CD4-positive, alpha-beta T cell treated with Interleukin-6 at 100 ng/mL for 8 hours (primary cell): ENCODE measurements at places on chromosomes 16 and 17.

GRCh38 chr17:56679115-56679776 is 85.7 kb downstream of the NOG start:
- peak; percentile 11 for DNase-seq

GRCh38 chr16:47067203-47067602 is 76.5 kb downstream of the NETO2 start:
- DNase-seq = no peak

DNA sequence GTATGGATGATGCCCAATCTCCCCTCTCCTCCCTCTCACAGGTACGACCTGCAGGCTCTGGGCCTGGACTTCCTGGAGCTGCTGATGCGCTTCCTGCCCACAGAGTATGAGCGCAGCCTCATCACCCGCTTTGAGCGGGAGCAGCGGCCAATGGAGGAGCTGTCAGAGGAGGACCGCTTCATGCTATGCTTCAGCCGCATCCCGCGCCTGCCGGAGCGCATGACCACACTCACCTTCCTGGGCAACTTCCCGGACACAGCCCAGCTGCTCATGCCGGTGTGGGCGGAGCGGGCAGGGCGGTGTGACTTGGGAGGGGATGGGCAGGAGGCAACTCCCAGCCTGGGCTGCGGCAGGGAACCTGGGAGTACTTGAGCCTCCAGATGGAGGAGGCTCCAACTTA is 18.1 kb downstream of the SPATA32 start:
- no peak for DNase-seq

GRCh38 chr16:1906055-1906845 is 12.0 kb downstream of the HS3ST6 start:
- no peak for DNase-seq

DNA sequence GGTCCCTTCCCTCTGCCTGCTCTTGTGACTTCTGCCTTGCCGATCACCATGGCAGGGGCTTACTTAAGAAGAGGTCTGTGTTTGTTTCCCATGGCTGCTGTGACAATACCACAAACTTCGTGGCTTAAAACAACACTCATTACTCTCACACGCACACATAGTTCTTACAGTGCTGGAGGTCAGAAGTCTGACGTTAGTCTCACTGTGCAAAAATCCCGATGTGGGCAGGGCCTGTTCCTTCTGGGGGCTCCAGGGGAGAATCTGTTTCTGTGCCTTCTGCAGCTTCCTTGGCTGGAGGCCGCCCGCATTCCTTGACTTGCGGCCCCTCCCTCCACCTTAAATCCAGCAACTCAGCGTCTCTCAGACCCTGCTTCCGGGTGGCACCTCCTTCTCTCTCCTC is 249.2 kb upstream of the GSE1 start:
- no peak for DNase-seq

DNA sequence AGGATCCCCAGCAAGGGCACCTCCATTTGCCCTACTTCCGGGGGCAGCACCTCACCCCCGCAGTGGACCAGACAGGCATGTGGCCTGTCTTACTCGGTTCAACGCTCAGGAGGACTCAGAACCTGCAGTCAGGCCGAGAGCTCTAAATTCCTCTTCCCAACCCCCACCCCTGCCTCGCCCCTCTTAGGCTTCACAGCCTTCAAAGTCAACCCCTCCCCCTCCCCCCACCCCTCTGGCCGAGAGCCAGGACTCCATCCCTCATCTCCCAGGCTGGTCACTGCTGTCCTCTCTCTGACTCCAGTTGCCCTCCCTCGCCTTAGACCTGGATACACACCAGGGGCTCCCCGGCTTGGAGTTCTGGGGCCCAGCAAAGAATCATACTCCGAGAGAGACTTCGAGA is 8.1 kb upstream of the HS3ST6 start:
- DNase-seq = no peak

- DNase-seq = no peak
Observed at GRCh38 chr17:77371117-77371887, 230.5 kb downstream of the SEC14L1 start.
